AG08395 (cell line): ENCODE measurements at places on chromosomes 7 and 10.
A peak's percentile ranks its signal among the peaks of the same experiment; 100 is the strongest.

DNA sequence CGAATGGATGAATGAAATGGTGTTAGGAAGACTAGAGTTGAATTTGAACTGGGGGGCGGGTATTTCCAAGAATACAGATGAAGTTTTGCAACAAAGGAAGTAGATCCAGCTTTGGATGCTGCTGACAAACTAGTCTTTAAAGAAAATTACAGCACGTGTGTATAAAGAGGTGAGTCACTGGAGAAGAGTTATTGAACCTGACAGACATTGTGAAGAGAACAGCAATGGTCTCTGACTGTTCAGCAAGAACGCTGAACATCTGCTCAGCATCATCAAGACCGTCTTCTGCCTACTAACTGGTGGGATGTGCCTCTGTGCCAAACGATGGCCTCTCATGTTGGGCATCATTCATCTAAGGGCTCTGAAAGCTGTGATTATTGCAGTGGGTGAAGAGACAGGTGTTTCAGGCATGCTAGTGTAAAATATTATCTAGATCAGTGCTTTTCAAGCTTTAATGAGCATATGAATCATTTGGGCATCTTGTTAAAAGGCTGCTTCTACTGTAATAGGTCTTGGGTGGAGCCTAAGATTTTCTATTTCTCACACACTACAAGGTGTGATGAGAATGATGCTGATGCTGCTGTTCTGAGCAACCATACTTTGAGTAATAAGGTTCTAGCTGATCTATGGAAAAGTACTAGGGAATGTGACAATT is 291.3 kb downstream of the PTEN start:
- no peak for DNase-seq

DNA sequence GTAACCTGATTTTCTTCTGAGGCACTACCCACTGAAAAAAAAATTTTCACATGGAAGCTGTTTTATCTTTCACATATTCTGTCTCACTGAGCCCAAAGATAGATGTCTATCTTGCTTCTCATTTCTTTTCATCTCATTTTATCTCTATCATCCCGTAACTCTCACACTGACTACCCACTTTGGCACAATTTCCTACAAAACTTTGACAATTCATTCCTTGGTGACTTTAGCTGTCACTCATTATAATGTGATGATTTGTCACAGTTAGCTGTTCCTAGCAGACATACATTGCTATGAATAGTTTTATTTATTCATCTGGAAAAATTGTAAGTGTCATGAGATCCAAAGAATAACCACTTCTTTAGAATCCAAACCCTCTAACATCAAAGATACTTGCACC is 589.9 kb upstream of the TEX47 start:
- no peak for DNase-seq

GRCh38 chr10:128377988-128378387 is 251.8 kb upstream of the MKI67 start:
- DNase-seq = no peak

GRCh38 chr10:123870260-123870659 is 21.3 kb downstream of the CPXM2 start:
- DNase-seq = no peak

DNA sequence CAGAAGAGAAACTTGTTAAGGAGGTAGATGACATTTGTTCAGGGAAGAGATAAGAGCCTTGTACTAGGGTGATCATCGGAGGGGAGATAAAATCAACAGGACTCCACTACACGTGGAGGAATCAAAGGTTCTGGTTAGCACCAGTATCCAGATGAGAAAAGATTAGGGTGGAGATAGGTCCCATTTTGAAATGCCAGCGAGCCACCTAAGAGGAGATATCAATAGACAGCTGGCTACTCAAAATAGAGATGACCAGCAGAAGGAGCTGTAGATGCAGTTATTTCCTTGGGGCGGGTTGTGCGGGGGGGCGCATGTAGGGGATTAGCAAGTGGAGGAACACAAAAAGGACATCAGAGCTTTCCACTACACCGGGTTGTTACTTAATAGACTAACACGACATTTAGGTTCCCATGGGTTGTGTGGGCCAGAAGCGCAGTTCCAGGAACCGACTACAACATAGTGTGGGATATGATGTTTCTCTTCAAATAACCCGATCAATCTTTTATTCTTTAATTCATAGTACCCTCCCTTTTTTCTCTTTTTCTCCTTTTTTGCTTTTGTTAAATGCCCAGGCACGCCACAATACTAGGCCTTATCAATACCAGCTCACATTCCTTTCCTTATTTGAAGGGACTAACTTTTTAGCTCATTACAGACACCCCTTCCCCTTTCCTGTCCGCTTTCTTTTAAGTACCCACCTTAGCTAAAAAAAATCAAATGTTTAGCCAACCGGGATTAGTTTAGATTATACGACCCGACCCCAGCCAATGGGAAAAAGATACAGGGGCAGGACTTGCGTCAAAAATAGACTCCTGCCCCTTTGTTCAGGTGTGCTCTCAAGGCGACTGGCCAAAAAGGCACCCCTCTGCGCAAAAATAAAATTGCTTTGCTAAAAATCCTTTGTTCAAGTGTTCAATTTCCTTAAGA is 2.0 kb upstream of the KIF11 start:
- DNase-seq = peak; percentile 51

GRCh38 chr7:157471259-157472125 is 134.7 kb downstream of the DNAJB6 start:
- DNase-seq = no peak

GRCh38 chr10:239109-239508 is 103.9 kb downstream of the ZMYND11 start:
- no peak for DNase-seq

- no peak for DNase-seq
Observed at GRCh38 chr10:62106929-62107519, 161.6 kb downstream of the RTKN2 start.

GRCh38 chr10:125144206-125144605 is 16.2 kb downstream of the CTBP2 start:
- DNase-seq = no peak

- DNase-seq = peak; percentile 17
Observed at GRCh38 chr10:47008769-47009168, 97.5 kb downstream of the PTPN20 start.

GRCh38 chr10:70461397-70462348 is 16.9 kb upstream of the PALD1 start:
- DNase-seq = peak; percentile 79

GRCh38 chr7:90715067-90715466 is 118.9 kb downstream of the CDK14 start:
- DNase-seq = no peak

GRCh38 chr10:11721806-11722205 is 20.4 kb upstream of the ECHDC3 start:
- no peak for DNase-seq

GRCh38 chr7:37656913-37657530 is 26.5 kb upstream of the GPR141 start:
- no peak for DNase-seq

- DNase-seq = no peak
Observed at GRCh38 chr7:130506358-130506757, 14.5 kb downstream of the MEST start.

- DNase-seq = no peak
Observed at GRCh38 chr10:16814012-16814411, 3.2 kb downstream of the RSU1 start.

GRCh38 chr10:117549100-117549585 is 6.6 kb downstream of the EMX2 start:
- DNase-seq = no peak

GRCh38 chr10:110488332-110488681 is 9.4 kb upstream of the DUSP5 start:
- DNase-seq = no peak

DNA sequence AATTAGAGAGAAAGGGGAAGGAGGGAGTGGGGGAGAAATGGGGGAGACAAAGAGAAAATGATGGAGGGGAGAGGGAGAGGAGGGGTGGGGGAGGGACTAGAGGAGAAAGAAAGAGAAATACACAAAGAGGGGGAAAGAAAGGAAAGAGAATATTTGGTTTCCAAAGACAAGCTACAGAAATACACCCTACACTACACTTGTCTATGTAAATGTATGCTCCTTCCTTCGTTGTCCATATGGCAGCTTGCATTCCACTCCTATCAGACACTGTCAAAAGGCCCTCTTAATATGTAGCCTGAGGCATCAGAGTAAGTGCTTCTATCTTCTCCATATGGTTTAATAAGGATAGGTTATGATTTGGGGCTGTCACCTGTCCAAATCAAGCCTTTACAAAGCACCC is 92.8 kb upstream of the FEZF1 start:
- no peak for DNase-seq

- no peak for DNase-seq
Observed at GRCh38 chr7:140485500-140486265, 6.4 kb upstream of the MKRN1 start.

DNA sequence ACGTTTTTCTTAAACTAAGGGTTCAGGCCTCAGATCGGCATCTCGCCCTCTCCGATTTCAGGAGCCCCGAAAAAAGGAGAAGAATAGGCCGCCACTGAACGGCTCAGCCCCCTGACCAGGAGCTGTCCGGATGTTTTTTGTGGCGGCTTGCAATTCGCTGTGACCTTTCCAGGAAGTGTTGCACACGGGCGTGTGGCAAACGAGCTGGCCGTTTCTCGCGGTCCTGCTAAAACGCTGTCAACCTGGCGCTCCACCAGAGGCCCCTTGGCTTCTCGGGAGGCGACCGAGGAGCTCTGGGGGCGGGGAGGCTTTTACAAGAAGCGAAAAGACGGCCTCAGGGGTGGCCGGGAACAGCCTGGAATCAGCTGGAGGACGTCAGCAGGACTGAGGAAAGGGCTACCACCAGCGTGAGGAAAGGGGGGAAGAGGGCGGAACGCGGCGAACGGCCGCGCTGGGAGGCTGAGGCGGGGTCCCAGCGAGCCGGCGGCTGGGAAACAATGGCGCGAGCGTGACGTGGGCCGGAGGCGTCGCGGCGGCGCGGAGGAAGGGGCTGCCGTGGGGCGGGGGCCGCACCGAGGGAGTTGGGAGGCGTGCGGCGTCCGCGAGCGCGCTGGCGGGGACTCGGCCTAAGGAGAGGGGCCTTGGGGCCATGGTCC is 493 bp downstream of the NT5C2 start:
- peak; percentile 55 for DNase-seq

- DNase-seq = no peak
Observed at GRCh38 chr7:64892666-64893309, 10.3 kb upstream of the ZNF273 start.

DNA sequence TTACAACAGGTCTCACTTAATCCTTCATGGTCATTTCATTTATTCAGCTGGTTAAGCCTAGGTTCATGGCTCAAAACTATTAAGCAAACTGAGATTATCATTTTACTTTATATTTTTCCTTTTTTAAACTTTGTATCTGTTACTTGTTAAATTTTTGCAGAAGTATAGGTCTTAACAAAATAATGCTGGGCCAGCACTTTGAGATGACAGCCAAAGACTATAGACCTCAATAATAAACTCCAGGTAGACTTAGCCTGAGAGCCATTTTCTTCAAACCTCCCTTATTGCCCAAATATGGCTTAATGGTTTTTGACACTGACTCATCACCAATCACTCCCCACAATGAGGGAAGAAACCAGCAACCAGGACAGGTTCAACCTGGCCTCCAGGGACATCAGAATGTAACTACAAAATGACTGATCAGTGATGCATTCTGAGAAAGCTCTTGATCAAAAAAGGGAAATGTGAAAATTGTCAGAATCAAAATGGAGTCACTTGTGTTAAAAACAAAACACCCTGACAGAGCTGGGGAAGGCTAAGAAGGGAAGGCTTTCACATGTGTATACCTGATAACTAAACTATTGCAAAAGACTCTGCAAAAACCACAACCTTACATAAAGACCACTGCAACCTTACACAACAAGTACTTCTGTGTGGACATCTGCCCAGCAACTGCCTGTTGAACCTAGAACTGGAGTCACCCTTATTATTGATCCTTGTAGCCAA is 2.1 kb upstream of the CCDC126 start:
- no peak for DNase-seq

GRCh38 chr10:97778452-97779302 is 6.9 kb upstream of the SFRP5 start:
- DNase-seq = no peak

DNA sequence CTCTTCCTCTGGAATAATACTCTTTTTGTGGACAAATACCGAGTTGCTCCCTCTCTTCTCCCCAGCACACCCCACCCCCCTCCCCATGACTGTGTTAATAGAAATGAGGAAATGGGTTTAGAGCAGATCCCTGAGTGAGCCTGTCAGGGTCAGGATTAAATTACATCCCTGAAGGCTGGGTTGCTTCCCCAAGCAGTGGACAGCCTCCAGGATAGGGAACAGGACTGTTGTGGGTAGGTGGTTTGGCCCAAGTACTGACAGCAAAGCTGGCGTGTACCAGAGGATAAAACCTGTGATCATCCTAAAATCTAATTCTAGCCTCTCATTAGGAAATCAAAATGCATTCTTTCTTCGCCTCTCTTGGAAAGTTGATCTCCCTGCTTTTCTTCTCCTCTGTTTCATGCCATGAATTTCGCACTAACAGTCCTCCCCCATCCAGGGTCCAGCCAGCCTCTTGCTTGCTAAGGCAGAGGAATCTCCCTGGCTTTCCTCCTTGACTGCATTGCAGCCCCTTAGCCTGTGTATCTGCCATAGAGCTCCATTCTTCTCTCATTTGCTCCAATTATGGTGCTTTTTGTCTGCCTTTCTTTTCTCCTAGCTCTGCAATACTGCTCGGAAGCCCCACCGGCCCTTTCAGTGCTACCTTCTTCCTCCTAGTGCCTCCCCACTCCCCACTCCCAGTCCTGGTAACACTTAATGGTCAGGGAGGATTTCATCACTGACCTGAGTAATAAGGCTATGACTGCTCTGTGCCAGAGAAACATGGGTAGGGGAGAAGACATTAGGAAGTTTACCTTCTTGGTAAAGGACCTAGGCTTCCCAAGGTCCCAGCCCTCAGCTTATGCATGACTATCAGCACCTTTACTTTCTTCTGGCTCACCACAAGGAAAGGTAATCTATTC is 8.4 kb downstream of the LRRC4 start:
- DNase-seq = peak; percentile 72

GRCh38 chr10:131485732-131486131 is 174.2 kb upstream of the TCERG1L start:
- no peak for DNase-seq

DNA sequence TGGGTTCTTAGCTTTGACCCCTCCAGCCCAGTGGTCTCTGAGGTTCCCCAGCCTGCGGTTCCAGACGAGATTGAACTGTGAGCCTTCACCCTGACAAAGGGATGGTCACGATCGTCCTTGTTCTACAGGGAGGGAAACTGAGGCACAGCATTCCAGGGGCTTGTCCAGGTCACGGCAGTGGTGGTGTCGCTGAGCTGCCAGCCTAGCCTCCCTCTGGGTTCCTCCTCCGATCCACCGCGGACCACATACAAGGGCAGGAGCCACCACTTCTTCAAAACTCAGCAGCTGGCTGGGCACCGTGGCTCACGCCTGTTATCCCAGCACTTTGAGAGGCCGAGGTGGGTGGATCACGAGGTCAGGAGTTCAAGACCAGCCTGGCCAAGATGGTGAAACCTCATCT is 35.8 kb downstream of the ELFN1 start:
- no peak for DNase-seq

DNA sequence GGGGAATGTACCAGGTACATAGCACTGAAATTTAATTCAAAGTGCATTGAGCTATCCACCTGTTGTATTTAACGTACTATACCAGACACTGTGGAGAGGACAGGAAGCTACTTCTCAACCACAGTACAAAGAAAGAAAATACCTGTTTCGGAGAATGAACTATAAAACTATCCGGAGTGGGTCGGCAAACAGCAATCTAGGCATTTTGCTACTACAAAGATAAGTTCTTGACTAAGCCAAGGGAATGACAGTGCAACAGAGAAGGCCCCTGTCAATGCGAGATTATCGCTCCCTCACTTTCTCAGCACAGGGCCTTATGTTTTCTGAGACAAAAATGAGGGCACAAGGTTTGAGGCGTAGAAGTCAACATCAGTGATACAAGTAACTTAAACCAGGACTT is 27.4 kb downstream of the SFMBT2 start:
- DNase-seq = no peak

- peak; percentile 35 for DNase-seq
Observed at GRCh38 chr10:132446661-132447445, 49.9 kb downstream of the PWWP2B start.
